ENCODE measurements at places on chromosomes 5 and 9.

- no peak for DNase-seq
Observed at GRCh38 chr9:97853056-97853843, at the start of gene FOXE1. FOXE1 (plus strand) TSS chr9:97853226; CDS start chr9:97853915, 689 bp downstream.

DNA sequence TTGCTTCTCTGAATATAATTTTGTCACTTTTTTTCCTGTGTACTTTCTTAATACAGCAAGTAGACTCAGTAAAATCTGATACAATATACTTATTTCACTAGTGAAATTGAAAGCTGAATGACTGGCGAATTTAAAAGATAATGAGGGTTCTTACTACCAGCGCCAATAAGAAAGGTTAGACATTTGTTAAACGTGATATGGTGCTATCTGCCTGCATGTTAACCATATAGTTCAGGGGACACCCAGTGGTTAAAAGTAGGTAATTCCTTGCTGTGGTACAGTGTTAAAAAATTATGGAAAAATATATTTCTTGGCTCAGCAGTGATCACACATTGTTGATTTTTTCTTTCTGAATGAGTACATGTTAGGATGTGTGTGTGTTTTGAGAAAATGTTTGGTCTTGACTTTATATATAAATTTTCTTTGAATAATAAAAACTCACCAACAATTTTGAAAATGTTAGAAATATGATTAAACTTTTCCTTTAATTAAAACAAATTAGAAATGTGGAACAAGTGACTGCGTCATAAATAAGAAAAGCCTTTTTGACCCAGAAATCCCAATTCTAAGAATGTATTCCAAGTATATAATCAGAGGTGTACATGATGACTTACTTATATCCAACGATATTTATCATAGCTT is 25.8 kb downstream of the CAST start:
- DNase-seq = no peak

DNA sequence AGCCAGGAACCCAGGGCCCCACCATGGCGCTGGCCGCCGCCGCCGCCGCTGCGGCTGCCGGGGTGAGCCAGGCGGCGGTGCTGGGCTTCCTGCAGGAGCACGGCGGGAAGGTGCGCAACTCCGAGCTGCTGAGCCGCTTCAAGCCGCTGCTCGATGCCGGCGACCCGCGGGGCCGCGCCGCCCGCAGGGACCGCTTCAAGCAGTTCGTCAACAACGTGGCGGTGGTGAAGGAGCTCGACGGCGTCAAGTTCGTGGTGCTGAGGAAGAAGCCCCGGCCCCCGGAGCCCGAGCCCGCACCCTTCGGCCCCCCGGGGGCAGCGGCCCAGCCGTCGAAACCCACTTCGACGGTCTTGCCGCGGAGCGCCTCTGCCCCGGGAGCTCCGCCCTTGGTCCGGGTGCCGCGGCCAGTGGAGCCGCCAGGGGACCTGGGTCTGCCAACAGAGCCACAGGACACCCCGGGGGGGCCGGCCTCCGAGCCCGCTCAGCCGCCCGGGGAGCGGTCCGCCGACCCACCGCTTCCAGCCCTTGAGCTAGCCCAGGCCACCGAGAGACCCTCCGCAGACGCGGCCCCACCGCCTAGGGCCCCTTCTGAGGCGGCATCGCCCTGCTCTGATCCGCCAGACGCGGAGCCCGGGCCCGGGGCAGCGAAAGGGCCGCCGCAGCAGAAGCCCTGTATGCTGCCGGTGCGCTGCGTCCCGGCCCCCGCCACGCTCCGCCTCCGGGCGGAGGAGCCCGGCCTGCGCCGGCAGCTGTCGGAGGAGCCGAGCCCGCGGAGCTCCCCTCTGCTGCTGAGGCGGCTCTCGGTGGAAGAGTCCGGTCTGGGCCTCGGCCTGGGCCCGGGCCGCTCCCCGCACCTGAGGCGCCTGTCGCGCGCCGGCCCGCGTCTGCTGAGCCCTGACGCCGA is 749 bp downstream of the SOWAHA start:
- DNase-seq = no peak

DNA sequence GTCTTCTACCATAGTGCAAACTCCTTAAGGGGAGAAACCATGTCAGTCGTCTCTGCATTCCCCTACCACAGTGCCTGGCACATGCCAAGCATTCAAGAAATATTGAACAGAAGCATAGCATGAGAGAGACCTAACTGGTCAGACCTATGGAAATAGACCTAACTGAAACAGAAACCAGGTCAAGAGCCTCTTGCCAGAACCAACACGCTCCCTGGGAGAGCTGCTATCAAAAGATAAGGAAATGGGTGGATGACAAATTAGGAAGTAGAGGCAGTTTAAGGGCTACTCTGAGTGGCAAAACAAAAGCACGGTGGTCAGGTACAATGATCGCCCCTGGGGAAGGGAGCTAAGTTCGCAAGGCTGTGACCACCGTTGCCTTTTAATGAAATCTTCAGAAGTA is 66.0 kb upstream of the SMIM15 start:
- no peak for DNase-seq

GRCh38 chr9:101498323-101498722 is 35.3 kb upstream of the RNF20 start:
- DNase-seq = no peak

GRCh38 chr5:133199417-133200178 is 147.8 kb downstream of the HSPA4 start:
- DNase-seq = no peak

GRCh38 chr5:89097103-89097502 is 214.1 kb upstream of the MEF2C start:
- DNase-seq = no peak

DNA sequence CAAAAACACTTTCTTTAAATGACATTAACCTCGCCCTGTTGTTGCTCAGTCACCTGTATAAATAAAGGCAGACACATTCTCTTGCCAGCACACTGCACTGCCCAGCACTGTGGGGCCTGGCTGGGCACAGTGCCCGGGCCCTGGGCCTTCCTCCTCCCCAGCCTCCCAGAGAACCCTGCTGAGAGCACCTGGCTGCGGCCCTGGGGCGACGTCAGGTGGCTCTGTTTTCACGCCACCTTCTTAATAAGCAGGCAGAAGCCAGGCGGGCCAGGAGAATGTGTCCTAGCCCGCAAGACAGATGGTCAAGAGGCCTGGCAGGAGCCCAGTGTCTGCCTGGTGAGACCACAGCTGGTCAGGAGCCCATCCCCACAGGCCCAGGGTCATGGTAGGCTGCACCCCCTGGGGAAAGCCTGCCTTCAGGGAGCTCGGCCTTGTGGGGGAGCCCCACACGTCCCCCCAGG is 8.2 kb upstream of the AGPAT2 start:
- no peak for DNase-seq

GRCh38 chr5:162603443-162604070 is 536.0 kb downstream of the GABRG2 start:
- no peak for DNase-seq

DNA sequence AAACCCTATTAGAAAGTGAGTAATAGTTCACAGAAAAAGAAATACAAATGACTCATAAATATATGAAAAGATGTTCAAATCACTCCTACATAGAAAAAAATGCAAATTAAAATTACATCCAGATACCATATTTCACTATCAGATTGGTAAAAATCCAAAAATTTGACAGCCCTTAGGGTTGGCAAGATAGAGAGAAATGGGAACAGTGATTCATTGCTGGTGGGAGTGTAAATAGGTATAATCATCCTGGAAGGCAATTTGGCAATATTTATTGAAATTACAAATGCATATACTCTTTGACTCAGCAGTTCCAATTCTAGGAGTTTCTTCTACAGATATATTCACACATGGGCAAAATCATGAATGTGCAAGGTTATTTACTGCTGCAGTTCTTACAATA is 273.5 kb downstream of the NR2F1-AS1 start:
- no peak for DNase-seq

GRCh38 chr9:4148751-4149150 is 151.1 kb downstream of the GLIS3 start:
- DNase-seq = no peak

GRCh38 chr5:76483433-76483832 is 80.3 kb downstream of the IQGAP2 start:
- no peak for DNase-seq

GRCh38 chr9:106795031-106795430 is 67.9 kb upstream of the ZNF462 start:
- DNase-seq = no peak

DNA sequence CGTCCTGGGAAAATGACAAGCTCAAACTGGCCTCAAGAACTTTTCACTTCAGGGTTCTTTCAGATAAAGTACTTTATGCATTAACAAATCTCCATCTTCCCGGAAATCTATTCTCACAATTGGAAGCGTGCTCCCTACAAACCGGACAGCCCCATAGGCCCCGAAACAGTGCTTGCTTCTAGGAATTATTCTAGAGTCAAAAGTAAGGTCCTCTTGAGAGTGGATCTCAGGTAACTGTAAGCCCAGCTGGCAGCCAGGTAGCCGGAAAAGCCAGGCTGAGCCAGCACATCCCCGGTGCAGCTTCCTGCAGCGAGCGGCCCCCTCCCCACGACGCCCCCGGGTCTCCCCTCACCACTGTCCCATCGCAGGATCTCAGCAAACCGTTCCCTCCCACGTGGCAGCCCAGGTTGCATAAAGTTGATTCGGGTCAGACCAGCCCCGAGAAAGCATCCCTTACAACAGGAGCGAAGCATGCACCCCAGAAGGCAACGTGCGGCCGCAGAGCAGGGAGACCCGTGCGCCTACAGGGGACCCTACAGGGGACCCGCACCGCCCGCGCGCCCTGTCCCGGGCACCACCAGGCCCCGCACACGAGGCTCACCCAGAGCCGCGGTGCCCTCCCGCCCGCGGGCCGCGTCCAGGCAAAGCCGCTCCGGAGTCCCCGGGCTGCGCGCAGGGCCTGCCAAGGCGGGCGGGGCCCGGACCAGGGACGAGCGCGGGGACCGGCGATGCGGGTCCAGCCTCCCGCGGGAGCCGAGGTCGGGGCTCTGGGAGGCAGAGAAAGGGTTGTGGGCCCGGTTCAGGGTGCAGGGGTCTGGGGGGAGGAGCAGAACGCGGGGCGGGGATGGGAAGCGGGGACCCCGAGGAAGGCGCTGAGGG is 920 bp downstream of the LPCAT1 start:
- no peak for DNase-seq

- DNase-seq = no peak
Observed at GRCh38 chr9:84366683-84367082, 26.1 kb upstream of the SLC28A3 start.

DNA sequence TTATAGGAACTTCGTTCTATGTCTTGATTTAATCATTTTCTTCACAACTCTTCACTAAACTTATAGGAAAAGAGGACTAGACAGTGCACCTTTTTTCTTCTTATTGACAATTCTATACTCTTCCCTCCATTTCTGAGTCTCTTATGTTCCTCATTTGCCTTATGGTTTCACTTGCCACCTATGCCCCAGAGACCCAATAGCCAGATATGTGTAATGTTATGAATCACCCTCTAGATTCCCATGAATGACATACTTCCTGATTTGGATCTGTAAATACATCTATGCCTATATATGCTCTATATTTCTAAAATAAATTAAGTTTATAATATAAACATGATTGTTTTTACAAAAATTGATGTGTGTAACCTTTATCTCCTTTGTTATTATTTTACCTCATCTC is 514.1 kb upstream of the MEF2C start:
- no peak for DNase-seq

- DNase-seq = no peak
Observed at GRCh38 chr9:127991017-127991756, 10.4 kb upstream of the EEIG1 start.

GRCh38 chr5:164346785-164347630 is 841.6 kb downstream of the MAT2B start:
- no peak for DNase-seq

- DNase-seq = no peak
Observed at GRCh38 chr5:151168602-151169344, 11.2 kb upstream of the ANXA6 start.

DNA sequence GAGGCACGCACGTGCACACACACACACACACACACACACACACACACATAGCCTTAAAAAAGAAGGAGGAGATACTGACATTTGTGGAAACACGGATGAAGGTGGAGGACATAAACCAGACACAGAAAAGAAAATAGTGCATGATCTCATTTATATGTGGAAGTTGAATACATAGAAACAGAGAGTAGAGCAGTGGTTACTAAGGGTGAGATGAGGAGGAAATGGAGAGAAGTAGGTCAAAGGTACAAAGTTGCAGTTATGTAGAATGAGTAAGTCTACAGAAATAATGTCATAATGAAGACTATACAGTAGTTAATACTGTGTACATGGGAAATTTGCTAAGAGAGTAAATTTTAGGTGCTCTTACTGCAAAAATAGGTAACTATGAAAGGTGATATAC is 412.2 kb upstream of the CDH9 start:
- no peak for DNase-seq

- DNase-seq = no peak
Observed at GRCh38 chr9:72444435-72444834, 77.0 kb upstream of the TMC1 start.

- no peak for DNase-seq
Observed at GRCh38 chr5:150413176-150413901, 629 bp upstream of the CD74 start.

DNA sequence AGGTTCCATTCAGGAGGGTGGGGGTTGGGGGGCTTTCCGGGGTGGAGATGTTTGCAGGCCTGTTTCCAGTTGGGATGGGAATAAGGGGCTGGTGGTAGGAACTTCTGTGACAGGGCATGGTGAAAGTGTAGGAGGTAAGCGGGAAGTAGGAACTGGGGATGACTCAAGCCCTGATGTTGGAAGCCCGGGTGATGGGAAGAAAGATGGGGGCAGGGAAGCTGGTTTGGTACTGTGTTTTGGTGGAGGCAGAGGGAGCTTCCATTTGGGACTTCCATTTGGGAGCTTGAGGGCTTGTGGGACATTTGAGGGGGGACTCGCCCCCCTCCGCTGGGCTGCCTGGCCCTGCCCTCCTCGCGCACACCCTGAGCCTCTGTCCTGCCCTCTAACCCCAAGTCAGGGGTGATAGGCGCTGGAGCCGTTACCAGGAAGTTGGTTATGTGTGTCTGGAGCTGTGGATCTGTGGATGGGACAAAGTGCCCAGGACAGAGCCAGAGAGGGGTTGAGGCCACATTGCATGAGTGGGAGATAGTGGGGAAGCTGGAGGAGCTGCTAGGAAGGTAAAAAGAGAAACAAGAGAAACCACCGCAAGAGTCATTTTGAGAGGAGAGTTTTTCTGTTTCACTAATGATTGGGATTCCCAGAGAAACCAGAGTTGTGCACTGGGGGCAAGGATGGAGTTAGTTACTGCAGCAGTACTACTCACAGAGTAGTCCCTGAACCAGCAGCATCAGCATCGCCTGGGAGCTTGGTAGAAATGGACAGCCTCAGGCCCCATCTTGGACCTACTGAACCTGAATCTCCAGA is 6.6 kb downstream of the RGS14 start:
- no peak for DNase-seq

DNA sequence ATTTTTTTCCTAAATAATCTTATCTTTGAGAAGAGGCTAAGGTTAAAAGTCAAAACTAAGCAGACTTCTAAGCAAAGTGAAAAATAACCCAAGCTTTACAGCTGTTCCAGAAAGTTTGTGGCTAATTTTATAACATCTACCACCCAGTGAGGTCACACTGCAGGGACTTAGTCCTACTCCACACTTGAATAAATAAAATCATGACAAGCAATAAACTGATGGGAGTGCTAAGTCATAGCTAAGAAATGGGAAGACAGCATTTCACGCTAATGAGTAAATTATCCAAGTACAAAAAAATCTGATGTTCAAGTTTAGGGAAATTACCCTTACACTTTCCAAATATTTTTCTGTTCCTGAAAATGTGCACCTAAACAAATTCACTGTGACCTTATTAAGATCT is 47.7 kb downstream of the ZNF608 start:
- DNase-seq = no peak

All from stimulated activated CD4-positive, alpha-beta T cell treated with anti-CD3 and anti-CD28 coated beads, Interleukin-1b, Interleukin-23, amount 100 ng/mL, for 1 hour (primary cell).